Testis (tissue), 5 donors: ENCODE measurements at places on chromosomes 11 and 22. TPM values are rescaled to one million over a fixed set of nuclear protein-coding genes. Genes with fewer than 3 reads are reported as not detected.

KCNJ11 gene
- polyA plus RNA-seq = 1.7 TPM

OR2D2 gene
- polyA plus RNA-seq = not detected

FGF3 gene
- not detected for polyA plus RNA-seq

MCHR1 gene
- 0.42 TPM for polyA plus RNA-seq

FAM180B gene
- polyA plus RNA-seq = 1.1 TPM

MS4A6A gene
- 49.5 TPM for polyA plus RNA-seq

NFAM1 gene
- 2.8 TPM for polyA plus RNA-seq

SHANK3 gene
- polyA plus RNA-seq = 6.3 TPM

ZNRF3 gene
- polyA plus RNA-seq = 13.9 TPM

PNPLA3 gene
- 0.53 TPM for polyA plus RNA-seq

CENATAC gene
- polyA plus RNA-seq = 16.6 TPM

NPTXR gene
- polyA plus RNA-seq = 3.9 TPM

POLR3H gene
- polyA plus RNA-seq = 38.9 TPM

KCNJ1 gene
- 0.16 TPM for polyA plus RNA-seq

CCDC116 gene
- polyA plus RNA-seq = 54.0 TPM

UBE4A gene
- polyA plus RNA-seq = 36.6 TPM

GGTLC3 gene
- 1.5 TPM for polyA plus RNA-seq

RAB39A gene
- 2.0 TPM for polyA plus RNA-seq

GRAP2 gene
- 5.0 TPM for polyA plus RNA-seq

OR51L1 gene
- not detected for polyA plus RNA-seq

SREBF2 gene
- polyA plus RNA-seq = 59.7 TPM

OR10D3 gene
- not detected for polyA plus RNA-seq

PRG3 gene
- polyA plus RNA-seq = not detected

VSIG10L2 gene
- polyA plus RNA-seq = not detected

DDTL gene
- polyA plus RNA-seq = 0.30 TPM

TPH1 gene
- 1.0 TPM for polyA plus RNA-seq

TREH gene
- polyA plus RNA-seq = 4.0 TPM

VPS11 gene
- 60.5 TPM for polyA plus RNA-seq

WNT7B gene
- polyA plus RNA-seq = 0.65 TPM

FAM118B gene
- 50.3 TPM for polyA plus RNA-seq

MGAT3 gene
- 9.7 TPM for polyA plus RNA-seq

MAP6 gene
- polyA plus RNA-seq = 38.1 TPM

GRK3 gene
- 46.0 TPM for polyA plus RNA-seq

CASP5 gene
- 0.37 TPM for polyA plus RNA-seq

LRRC74B gene
- polyA plus RNA-seq = 8.7 TPM

OR6A2 gene
- not detected for polyA plus RNA-seq

C1QTNF5 gene
- 12.6 TPM for polyA plus RNA-seq

MRGPRX4 gene
- not detected for polyA plus RNA-seq

OR8G5 gene
- polyA plus RNA-seq = 5.7 TPM

FSHB gene
- polyA plus RNA-seq = not detected

ART1 gene
- polyA plus RNA-seq = 0.79 TPM

SERHL2 gene
- 11.3 TPM for polyA plus RNA-seq

EHF gene
- 3.5 TPM for polyA plus RNA-seq

MOV10L1 gene
- polyA plus RNA-seq = 73.3 TPM

C11orf97 gene
- 25.2 TPM for polyA plus RNA-seq

TYR gene
- polyA plus RNA-seq = 0.24 TPM

MPPED2 gene
- 5.0 TPM for polyA plus RNA-seq

TTC28 gene
- polyA plus RNA-seq = 29.4 TPM

CECR2 gene
- 7.1 TPM for polyA plus RNA-seq

SLC17A6 gene
- polyA plus RNA-seq = 0.08 TPM

SLC3A2 gene
- 166 TPM for polyA plus RNA-seq

SLC22A25 gene
- not detected for polyA plus RNA-seq

ADAMTS15 gene
- polyA plus RNA-seq = 5.7 TPM

LRRC4C gene
- 0.45 TPM for polyA plus RNA-seq

ZPR1 gene
- polyA plus RNA-seq = 138 TPM

CLNS1A gene
- polyA plus RNA-seq = 101 TPM

OR4A16 gene
- not detected for polyA plus RNA-seq

TUT1 gene
- 25.0 TPM for polyA plus RNA-seq
